ENCODE measurements at places on chromosomes 16 and 17.
A peak's percentile ranks its signal among the peaks of the same experiment; 100 is the strongest.

DNA sequence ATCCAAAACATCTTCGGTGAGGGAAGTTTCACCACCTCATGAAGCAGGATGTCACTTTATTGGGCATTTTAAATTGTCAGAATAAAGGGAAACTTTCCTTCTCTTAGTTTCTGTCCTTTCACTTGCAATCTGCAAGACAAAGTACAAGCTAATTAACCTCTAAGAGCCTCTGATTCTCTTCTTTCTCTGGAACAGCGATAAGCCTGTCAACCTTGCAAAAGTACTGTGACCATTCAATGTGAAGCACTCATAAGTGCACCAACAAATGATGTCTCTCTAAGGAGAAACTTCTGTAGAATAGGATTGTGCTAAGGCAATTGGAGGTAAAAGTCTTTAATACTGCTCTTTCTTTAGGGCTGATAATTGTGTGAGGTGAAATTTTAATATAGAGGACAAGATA is 1622.3 kb downstream of the CDH8 start:
- no peak for DNase-seq

- no peak for DNase-seq
Measured at GRCh38 chr17:73592501-73592961, 51.7 kb downstream of the SDK2 start.

GRCh38 chr16:4053301-4053845 is 62.9 kb downstream of the ADCY9 start:
- no peak for DNase-seq

DNA sequence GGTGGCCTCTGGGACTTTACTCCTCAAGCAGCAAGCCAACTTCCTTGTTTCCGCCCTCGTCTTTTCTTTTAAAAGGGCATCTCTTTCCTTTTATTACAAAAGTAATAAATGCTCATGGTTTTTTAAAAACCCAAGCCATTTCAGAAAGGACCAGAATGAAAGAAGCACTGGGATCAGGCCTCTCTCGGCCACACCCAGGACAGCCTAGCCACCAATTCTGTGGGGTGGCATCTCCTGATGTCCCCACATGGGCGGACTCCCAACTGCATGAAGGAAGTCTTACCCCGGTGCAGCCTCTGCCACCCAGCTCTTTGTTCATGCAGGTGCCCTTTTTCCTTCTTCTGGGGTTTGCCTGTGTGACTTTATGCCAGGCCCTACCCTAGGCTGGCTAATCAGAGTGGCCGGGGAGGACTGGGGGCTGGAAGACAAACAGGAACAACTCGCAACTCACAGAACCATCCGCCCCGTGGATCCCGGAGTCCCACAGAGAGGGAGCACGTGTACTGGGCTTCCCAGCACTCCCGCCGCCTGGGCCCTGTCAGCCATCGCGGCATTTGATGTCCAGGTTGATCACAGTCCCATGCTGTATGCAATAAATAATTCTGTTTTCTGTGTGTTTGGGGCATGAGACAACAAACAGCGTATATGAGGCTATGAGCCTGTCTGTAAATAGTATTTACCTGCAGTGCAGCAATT is 2.6 kb upstream of the RASD1 start:
- no peak for DNase-seq

DNA sequence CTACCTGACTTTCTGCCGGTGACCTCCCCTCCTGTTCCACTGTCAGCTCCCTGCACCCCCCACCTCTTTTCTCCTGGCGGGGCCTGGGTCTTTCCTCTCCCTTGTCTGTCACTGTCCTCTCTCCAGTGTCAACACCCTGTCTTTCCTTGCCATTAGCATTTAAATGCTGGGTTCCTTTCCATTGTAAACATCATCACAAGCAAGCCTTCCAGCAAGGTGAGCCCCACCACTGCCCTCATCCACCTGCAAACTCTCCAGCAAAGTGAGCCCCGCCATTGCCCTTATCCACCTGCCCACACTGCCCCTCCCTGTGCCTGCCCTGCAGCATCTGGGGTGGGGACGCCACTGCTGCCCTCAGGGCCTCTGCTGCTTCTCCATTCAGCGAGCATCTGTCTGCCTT is 195.0 kb downstream of the ENGASE start:
- DNase-seq = no peak

- no peak for DNase-seq
Measured at GRCh38 chr16:35200662-35201061, 1741.2 kb downstream of the TP53TG3F start.

DNA sequence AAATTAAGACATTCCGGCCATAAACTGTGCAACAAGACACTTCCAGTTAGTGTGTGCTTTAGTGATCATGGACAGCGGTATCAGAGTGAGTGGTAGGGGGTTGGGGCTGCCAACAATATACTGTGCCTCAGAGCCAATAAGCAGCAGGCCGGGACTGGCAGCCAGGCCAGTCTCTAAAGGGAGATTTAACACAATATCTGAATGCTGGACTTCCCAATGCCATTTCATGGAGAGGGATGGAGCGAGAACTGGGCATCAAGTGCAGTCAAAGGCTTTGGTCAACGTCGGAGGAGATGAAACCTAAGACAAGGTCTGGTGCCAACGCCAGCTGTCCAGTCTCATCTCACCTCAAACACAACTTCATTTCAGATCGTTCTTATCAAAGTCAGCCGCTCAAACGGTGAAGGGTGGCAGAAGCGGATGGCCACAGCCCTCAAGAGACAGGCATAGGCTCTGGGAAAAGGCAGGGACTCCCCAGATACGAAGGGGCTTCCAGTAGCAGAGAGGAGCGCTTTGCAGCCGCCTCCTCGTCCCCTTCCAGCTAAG is 935 bp downstream of the USP32 start:
- no peak for DNase-seq

GRCh38 chr16:4194661-4195060 is 47.2 kb downstream of the SRL start:
- no peak for DNase-seq

GRCh38 chr17:71798701-71799100 is 322.1 kb upstream of the SOX9 start:
- DNase-seq = no peak

DNA sequence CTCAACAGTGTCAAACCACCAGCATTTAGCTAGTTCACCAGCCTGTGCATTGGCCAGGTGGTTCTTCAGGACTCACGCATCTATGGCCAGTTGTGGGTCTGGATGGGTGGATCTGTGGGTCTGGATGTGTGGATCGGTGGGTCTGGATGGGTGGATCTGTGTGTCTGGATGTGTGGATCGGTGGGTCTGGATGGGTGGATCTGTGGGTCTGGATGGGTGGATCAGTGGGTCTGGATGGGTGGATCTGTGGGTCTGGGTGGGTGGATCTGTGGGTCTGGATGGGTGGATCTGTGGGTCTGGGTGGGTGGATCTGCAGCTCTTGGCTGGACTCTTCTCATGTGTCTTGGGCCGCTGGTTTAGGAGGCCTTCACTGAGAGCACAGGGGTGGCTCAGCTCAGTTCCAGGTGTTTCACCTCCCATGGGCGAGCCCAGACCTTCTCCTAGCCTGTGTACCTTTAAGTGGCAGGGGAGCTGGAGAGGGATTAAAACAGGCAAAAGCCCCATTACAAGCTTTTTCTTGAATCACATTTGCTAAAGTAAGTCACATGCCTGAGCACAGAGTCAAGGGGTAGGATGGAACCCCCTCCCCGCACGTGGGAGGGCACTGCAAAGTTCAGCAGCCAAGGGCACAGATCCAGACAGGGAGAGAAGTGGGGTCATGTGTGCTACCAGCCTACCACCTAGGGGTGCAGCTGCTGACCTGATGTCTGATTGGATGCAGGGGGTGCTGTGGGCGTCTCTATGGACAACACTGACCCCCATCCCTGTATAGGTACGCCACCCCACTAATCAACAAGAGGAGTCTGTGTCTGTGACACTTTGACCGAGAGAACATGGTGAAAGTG is 3.4 kb upstream of the NUBP1 start:
- no peak for DNase-seq

GRCh38 chr16:48535831-48536613 is 74.0 kb downstream of the N4BP1 start:
- DNase-seq = peak; percentile 41

- no peak for DNase-seq
Measured at GRCh38 chr17:48228720-48229119, 121.2 kb downstream of the SNX11 start.

- DNase-seq = no peak
Measured at GRCh38 chr16:16821261-16821660, 442.3 kb downstream of the NPIPA7 start.

DNA sequence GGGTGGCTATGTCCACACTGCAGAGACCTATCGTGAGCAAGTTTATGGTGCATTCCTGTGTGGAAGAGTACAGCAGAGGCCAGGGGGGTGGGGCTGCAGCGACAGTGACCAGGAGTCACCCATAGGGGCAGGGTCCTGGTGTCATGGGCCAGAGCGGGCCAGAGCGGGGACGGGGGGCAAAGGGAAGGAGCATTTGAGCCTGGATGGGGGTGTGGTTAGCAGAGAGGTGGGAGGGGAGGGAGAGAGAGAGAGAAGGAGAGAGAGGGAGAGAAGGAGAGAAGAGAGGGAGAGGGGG is 17.8 kb downstream of the JPH3 start:
- no peak for DNase-seq

GRCh38 chr16:57239107-57239506 is 6.0 kb upstream of the ARL2BP start:
- DNase-seq = no peak

DNA sequence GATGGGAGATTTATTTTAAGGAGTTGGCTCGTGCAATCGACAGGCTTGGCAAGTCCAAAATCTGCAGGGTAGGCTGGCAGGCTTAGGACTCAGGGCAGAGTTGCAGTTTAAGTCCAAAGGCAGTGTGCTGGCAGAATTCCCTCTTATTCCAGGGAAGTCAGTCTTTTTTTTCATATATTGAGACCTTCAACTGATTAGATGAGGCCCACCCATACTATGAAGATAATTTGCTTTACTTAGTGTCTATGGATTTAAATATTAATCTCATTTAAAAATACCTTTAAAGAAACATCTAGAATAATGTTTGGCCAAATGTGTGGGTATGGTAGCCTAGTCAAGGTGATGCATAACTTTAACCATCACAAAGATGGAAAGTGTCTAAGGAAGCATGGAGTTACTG is 99.8 kb downstream of the CNTNAP4 start:
- DNase-seq = no peak

- DNase-seq = no peak
Measured at GRCh38 chr16:73526011-73526804, 478.3 kb upstream of the ZFHX3 start.

GRCh38 chr17:50458270-50458669 is 10.4 kb downstream of the CHAD start:
- no peak for DNase-seq

GRCh38 chr17:47692137-47692894 is 1.6 kb upstream of the TBKBP1 start:
- no peak for DNase-seq

GRCh38 chr16:54817940-54818574 is 112.6 kb upstream of the IRX5 start:
- no peak for DNase-seq

GRCh38 chr17:43176119-43176570 is 5.1 kb downstream of the NBR1 start:
- no peak for DNase-seq

- DNase-seq = no peak
Measured at GRCh38 chr17:78112518-78113471, 15.8 kb downstream of the TMC6 start.

GRCh38 chr17:32783602-32784001 is 93.3 kb downstream of the MYO1D start:
- peak; percentile 19 for DNase-seq

DNA sequence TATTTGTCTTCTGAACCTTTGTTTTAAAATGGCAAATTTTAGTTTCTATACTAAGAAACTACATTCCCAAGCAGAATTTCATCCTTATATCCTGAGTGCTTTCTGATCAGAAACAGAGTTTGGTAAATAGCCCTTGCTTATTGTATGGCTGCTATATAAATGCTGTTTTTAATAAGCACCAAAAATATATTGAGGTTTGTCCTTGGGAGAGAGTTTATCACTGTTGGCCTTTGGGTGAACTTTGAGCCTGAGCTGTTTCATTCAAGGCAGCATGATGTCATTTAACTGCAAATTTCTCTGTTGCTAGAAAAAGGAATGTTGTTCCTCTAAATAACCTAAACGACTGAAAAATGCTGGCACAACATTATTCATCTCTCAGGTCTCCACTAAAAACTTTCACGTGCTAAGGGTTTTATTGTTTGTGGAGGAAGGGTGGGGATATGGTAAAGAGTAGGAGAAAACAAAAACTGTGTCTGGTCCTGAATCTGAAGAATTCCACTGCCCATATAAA is 334.3 kb upstream of the TBX2 start:
- DNase-seq = no peak

- no peak for DNase-seq
Measured at GRCh38 chr17:12734926-12735325, 54.4 kb upstream of the ARHGAP44 start.

Data from AG04449 (cell line).